ENCODE measurements at places on chromosomes 4 and X.
A peak's percentile ranks its signal among the peaks of the same experiment; 100 is the strongest.

DNA sequence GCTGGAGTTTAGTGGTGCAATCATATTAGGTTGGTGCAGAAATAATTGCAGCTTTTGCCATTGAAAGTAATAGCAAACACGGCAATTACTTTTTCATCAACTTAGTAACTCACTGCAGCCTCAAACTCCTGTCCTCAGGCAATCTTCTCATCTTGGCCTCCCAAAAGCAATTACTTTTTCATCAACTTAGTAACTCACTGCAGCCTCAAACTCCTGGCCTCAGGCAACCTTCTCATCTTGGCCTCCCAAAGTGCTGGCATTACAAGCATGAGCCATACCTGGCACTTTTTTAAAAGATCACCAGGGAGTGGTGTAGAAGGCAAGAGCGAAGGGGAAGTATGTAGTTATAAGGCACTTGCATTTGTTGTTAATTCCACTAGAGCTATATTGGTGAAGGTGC, 491.1 kb upstream of the ADGRL3 start:
- no peak for DNase-seq

DNA sequence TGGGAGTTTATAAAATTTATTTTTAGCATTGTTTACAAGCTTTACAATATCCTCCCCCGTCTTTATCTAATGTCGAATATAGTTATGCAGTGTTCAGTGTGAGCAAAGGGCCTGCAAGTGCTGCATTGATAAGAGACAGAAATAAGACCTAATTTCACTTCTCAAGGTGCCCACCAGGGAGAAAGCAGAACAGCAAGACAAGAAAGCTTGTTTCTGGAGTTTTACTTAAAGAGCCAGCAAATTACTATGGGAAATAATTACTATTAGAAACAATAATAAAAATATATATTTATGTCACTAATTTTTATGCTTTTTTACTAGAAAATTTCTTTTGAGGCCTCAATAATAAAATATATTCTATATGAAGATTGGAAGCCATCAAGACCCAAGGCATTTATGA, 2677.7 kb downstream of the ARAP2 start:
- DNase-seq: no peak

- DNase-seq: no peak
Measured at GRCh38 chrX:143429811-143430210, 87.5 kb downstream of the SPANXN3 start.

GRCh38 chr4:147596981-147597380, 20.2 kb upstream of the TMEM184C start:
- peak; percentile 49 for DNase-seq

DNA sequence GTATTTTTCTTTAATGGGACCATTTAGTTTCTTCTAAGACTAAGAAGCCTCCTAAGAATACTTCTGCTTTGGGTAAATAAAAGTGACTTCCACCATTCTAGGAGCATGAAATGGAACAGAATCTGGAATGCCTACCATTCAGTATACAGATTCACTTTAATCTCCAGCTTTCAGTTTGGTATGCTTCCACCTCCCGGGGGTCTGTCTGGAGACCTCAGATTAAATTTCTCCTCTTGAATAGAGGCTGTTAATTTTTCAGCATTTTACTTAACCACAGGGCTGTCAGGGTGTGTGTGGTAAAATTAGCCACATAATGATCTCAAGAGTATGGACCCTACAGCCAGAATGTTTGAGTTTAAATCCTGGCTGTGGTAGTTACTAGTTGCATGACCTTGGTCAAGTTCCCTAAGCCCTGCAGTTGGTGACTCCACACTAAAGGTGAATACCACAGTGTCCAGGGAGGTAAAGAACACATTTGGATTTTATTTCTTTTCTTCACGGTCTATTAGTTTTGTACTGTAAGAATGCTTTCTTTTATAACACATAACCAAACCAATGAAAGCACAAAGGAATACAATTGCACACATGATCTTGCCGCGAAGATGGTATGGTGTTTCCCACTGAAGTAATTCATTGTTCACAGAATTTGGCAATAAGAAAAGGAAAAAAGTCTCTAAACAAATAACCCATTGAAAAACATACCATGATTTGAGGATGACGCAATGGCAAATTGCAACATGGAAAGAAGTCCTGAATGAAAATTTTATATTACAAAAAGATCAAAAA, 37.3 kb upstream of the TRIM2 start:
- no peak for DNase-seq

DNA sequence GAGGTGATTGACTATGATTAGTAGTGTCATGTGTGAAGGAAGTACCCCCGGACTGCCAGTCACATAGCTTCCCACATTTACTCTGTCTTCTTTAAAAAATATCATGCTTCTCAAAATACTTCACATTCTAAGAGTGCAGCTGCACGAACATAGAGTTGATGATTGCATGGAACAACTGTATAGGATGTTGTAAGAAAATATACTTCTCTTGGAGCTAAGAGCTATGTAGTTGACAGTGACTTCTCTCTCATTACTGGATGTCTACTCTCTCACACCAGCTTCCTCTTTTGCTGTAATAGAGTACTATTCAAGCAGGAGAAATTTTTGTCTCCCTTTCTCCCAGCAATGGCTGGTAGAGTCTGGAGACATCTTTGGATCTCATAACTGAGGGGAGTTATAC, 99.4 kb upstream of the PUDP start:
- no peak for DNase-seq

DNA sequence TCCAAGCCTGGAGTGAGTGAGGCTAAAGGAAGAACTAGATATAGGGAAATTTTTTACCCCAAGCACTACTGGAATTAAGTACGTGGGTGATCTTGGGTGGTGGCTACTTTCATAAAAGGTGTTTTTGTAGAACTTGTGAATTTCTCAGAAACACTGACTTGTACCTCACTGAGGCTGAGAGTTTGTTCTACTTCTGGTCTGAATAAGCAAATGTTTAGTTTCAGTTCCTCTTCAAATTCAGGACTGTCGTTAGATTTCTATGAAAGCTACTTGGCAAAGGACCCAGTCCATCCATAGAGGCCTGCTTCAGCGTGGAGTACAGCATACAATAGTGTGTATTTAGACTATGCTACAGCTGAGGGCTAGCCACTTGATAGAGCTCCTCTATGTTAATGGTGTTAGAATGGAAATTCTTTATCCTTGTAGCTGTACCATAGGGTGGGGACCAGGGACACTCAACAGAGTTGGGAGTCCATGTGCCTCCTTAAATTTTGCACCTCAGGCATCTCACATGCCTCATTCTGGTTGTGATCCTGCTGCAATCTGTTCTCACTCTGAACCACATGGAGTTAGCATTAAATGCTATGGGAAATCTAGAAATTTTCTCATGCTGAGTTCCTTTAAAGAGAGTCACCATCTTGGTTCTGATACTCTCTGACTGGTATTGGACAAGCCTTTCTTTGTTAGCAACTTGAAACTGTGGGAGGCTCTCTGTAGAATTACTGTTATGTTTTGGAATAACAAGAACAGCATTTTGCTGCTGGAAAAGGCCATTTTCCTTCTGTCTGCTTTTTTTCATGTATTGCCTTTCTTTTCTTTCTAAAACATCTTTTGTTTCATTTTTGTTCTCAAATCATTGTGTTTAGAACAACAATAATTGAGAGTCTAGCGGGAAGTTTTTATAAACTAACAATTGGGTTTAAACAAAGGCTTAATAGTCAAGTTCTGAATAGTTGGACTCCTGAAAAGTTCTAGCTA, 86.8 kb downstream of the PDGFRA start:
- DNase-seq: no peak

GRCh38 chr4:175273995-175274753, 356.0 kb downstream of the ADAM29 start:
- DNase-seq: no peak

GRCh38 chr4:85790582-85790981, 315.6 kb downstream of the ARHGAP24 start:
- DNase-seq: no peak

- no peak for DNase-seq
Measured at GRCh38 chr4:39032218-39033085, at the start of gene TMEM156. Gene TMEM156 (minus strand): TSS chr4:39032409. CDS start chr4:39032313, 96 bp downstream.

GRCh38 chrX:54695231-54695630, 102.8 kb downstream of the ITIH6 start:
- no peak for DNase-seq
